Activated CD4-positive, alpha-beta T cell treated with anti-CD3 and anti-CD28 coated beads, Interleukin-2, amount 50 U/mL, for 16 hours (primary cell): ENCODE measurements at places on chromosomes 3 and 15.

- DNase-seq: no peak
Observed at GRCh38 chr15:32796856-32797255, 79.1 kb downstream of the GREM1 start.

DNA sequence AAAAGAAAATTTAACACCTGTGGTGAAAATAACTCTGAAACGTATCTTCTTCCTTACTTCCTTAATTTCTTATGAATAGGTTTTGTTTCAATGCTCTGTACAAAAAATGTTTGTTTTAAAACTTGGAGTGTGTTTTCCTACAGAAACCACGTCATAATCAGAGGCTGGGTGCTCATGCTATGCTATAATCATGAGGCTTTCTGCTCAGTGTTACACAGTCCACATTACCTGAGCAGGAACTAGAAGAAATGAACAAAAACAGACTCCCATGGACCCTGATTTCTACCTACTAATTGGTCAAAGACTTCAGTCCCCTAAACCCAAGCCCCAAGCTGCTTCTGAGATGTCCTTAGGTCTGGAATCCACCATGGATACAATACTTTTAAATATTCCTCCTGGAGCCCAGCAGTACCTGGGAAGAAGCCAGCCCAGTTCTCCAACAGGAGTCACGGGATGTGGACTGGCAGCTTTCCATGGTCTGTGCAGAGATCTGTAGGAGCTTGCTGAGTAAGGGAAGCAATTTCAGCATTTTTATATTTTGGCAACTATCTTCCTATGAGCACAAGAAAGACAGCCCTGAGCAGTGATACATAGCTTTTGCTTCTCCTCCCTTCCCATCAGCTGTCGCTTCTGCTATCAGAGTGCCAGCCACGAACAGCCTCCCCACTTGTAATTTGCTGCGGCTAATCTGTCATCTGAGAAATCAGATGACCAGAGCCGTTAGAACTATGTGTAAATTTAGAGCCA lies 65.6 kb downstream of the WDR72 start:
- DNase-seq: no peak

DNA sequence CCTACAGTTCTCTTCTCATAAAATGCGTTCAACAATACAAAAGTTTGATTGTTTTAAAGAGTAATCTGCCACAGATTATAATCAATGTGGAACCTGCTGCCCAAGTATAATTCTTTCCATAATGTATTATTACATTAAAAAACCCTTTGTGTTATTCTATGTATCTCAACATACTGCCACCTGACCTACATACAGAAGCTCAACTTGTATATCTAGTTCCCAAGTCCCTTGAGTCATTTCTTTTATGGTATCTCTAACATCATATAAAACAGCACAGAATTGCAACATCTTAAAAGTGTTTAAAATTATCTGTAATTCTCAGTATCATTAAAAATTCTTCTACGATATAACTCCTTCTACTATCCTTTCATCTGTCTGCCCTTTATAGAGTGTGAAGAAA lies 70.3 kb downstream of the TBL1XR1 start:
- DNase-seq: no peak

GRCh38 chr3:197963019-197963637 lies 3.1 kb downstream of the LMLN start:
- DNase-seq: no peak

- no peak for DNase-seq
Observed at GRCh38 chr3:114554731-114555130, 260.9 kb downstream of the TIGIT start.

- DNase-seq: no peak
Observed at GRCh38 chr3:7275396-7275795, 414.5 kb downstream of the GRM7 start.

- DNase-seq: no peak
Observed at GRCh38 chr15:91926908-91927270, 73.4 kb downstream of the SLCO3A1 start.

DNA sequence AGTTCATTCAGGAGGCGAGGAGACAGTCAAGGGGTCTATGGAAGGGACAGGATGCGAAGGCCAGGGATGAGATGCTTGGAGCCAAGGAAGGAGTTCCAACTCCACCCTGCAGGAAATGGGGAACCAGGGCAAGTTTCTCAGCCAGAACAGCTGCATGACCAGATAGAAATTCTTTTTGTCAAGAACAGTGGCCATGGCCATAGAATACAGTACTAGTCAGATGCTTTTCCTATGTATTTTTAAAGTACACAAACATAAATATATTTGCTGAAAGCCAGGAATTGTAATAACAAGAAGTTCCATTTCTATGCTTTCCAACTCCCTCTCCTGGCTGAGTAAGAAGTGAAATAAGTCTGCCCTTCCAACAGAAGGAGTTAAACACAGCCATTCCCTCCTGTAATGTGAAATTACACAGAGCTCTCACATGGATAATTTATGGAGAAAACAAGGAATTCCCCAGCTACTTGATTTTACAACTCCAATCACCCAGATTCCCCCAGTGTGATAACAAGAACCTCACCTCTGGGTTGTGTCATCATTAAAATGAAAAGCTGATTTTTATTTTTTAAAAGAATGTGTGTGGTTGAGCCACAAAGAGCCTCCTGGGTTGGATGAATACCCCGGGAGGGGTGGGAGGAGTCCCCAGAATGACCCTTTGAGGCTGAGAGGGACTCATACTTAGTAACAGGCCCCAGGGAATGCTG lies 124.6 kb upstream of the ARHGEF3 start:
- no peak for DNase-seq

GRCh38 chr3:148214705-148215104 lies 483.0 kb upstream of the AGTR1 start:
- DNase-seq: no peak

DNA sequence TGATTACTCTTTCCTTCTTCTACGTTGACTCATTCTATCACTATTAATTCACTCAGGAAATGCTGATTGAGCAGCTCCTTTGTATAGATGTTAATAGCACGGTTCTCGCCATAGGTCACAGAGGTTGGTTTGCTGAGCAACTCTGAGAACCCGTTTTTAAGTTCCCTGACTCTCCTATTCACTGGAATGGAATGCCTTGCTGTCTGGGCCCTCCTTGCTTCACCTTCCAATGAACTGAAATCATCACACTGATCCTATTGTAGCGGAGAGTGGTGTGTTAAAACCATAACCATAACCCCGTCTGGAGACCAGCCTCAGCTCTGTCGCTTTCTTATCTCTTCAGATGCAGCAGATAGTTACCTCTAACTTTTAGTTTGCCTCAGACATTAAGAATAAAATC lies 323.6 kb downstream of the GABRB3 start:
- no peak for DNase-seq

GRCh38 chr3:71489315-71489761 lies 94.2 kb downstream of the FOXP1 start:
- no peak for DNase-seq

- DNase-seq: peak; percentile 23
Observed at GRCh38 chr15:91348752-91349500, 248.9 kb downstream of the SV2B start.

GRCh38 chr15:57370929-57371328 lies 5.4 kb upstream of the CGNL1 start:
- DNase-seq: no peak

GRCh38 chr3:112308151-112308911 lies 14.3 kb upstream of the SLC9C1 start:
- DNase-seq: no peak

GRCh38 chr3:52093756-52094545 lies 37.6 kb upstream of the DUSP7 start:
- no peak for DNase-seq

- no peak for DNase-seq
Observed at GRCh38 chr15:20353966-20354883, 187.4 kb downstream of the GOLGA6L6 start.

DNA sequence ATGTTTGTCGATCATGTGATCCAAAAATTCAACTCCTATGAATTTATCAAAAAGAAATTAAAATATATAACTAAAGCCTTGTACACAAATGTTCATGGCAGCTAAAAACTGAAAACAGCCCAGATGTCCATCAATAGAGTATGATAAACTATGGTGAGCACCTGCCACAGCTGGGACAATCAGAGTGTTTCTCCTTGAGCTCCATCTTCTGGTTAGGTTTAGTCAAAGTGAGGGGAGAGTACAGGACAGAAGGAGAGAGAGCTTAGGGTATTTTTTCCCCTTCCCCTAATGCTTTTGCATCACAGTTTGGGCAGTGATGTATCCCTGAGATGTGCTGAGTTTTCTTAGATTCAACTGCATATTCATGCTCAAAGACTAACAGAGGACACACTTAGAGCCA lies 65.5 kb downstream of the FSIP1 start:
- no peak for DNase-seq

DNA sequence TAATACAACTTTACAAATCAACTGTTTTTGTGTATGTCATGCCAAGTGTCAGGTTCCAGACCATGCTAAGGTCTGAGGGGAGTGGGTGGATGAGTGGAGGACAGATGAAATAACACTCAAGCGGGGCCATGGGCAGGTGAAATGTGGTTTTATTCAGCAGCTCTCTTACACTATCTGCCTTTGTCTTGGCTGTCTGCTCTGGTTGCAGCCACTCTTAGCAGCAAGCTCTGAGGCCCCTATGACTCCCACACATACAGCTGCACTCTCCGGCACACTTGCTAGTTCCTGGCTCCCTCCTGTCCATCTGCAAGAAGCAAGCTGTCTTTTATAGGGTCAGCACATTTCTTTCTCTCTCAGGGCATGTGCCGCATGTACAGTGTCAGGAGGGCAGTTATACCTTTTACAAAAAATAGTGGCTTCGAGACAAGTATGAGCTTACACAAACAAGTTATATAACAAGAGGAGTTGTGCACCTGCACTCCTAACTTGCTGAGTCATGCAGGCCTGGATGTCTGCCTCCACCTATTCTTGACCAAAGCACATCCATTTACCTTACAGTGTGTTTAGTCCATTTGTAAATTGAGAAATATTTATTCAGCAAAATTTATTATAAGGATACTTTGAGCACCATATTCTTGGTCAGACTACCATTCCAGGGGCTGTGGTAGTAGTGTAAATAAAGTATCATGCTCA lies 683.7 kb upstream of the CBLB start:
- DNase-seq: no peak

DNA sequence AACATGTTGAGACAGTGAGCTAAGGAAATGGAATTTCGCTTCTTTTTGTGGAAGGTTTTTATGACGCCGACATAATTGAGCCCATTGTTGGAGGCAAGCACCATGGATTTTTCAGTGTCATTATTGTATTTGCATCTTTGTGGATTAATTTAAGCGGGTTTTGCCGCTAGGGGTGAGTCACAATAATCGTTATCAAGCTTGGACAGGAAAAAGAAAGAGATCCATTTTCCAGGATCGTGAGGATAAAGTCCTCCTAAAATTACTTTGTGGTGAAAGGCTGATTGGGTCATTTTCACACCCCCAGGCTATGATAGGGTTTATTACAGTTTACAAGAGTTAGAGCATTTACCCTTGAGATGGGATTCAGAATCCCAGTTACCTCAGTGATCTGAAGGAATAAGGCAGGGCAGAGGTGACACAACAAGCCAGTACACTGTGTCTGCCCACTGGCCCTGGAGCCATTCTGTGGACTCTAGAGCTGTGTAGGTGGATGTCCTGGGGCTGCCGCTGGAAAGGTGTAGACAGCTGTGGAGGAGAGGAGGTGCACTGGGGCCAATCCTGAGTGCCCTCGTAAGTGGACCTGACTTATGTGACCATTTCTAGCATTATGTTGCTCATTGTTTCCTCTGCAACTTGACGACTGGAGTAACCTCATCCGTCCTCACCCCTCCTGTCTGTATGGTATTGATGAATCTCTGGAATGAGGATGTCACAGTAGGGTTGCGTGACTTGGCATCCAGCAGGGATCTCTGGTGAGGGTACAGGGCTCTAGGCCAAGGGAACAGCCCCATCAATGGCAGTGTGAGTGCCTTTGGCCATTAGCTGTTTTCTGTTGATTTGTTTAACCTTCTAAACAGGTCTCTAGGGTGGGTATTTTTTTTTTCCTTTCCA lies 370.1 kb downstream of the LRTM1 start:
- no peak for DNase-seq

GRCh38 chr3:59816312-59816711 lies 766.5 kb upstream of the CFAP20DC start:
- DNase-seq: no peak

- no peak for DNase-seq
Observed at GRCh38 chr3:12445523-12446240, 38.6 kb upstream of the TSEN2 start.

DNA sequence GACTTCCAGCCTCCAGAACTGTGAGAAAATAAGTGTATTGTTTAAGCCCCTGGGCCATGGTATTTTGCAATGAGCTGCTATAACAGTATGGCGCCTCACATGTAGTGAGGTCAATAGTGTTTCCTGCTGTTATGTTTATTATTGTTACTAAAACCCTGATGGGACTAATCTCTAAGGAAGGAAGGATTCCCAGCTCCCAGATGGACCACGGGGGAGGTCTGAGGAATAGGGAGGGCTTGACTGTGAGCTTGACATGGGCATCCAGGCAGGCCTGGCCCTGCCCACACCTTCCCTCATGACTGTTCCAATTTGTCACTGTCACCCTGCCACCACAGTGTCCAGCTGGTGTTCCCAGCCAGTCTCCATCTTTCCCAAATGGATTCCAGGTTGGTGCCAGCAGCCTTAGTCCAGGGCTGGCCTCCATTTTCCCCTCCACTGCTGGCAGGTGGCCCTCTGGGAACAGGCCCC lies 14.5 kb upstream of the SLC41A3 start:
- no peak for DNase-seq

GRCh38 chr3:62056658-62057057 lies 316.7 kb downstream of the FEZF2 start:
- DNase-seq: no peak

DNA sequence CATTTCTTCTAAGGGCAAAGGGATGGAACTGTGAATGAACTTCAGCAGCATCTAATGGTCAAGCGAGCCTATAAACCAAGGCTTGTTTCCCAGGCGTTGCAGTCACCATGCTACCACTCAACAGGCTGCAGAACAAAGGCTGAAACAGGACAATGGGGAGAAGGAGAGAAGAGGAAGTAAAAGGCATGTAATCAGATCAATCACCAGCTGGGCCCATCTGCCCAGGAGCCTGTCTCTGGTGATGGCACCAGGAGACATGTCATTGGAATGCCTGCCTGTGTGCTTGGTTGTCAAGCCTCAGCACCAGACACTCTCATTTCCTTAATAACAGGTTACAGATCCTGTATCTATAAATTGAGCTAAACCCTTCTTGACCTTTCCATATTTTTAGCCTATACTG lies 81.7 kb upstream of the UMPS start:
- no peak for DNase-seq
